Skeletal muscle cell (primary cell): ENCODE measurements at places on chromosomes 2 and 18.
A peak's percentile ranks its signal among the peaks of the same experiment; 100 is the strongest.

- DNase-seq, result no peak
These were observed 114.8 kb downstream of the ATL2 start for GRCh38 chr2:38262069-38262871.

GRCh38 chr2:239688840-239689239, 288.0 kb upstream of the HDAC4 start:
- no peak for DNase-seq

- no peak for DNase-seq
These were observed 29.3 kb downstream of the MEX3C start for GRCh38 chr18:51168026-51168742.

DNA sequence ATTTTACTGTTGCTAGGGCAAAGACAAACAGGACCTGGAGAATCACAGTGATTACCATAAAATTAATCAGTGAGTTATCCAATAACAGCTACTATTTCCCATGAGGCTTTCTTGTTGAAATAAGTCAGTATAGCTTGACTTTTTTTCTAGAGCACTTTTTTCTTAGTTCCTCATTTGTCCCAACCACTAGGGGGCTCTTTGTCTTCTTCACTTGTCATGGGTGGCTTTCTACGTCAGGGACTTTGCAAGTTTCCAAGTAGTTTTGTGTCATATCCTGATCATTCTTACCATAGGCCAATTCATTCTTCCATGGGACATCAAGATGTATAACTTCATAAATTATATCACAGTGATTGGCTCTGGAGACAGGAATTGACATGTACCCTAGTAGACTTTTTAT, 1019.6 kb upstream of the PIK3C3 start:
- DNase-seq, result no peak

- no peak for DNase-seq
These were observed 46.0 kb downstream of the DGKD start for GRCh38 chr2:233400341-233400740.

DNA sequence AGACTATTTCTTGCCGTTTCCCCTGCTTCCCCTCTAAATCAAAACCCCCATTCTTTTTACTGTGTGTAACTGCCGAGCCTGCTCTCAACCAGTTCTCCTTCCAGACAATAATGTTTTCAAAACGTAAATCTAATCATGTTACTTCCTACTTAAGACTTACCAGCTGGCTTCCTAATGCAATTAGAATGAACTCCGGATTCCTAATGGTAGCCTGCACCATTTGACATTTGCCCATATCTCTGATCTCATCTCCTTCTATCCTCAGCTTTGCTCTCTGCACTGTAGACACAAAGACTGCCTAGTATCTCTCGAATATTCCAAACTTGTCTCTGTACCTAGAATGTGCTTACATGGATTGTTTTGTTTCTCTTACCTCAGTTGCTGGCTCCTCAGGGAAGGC, 12.9 kb downstream of the TTL start:
- no peak for DNase-seq

- peak; percentile 2 for DNase-seq
These were observed 56.0 kb upstream of the RAB6C start for GRCh38 chr2:129923265-129924091.

- DNase-seq, result no peak
These were observed 7.2 kb downstream of the CPSF3 start for GRCh38 chr2:9430316-9431293.

DNA sequence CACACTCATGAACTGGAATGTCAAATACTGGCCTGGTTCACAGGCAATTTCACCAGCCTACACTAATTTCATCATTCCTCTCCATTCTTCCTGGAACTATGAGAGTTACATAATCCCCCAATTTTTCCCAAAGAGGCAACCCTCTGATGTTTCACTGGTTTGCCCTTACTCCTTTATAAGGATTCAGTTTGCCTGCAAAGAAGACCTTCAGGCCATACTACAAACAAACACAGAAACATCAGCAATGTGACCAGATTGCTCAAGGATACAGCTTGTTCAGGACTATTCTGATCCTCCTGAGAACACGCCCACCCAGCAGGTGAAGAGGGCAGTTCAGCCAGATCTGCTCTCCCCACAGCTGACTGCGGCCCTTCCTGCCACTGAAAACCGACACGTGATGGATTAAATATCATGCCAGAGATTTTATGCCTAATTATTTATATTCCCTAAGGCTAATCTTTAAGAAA, 215.5 kb downstream of the ETAA1 start:
- DNase-seq, result peak; percentile 63

DNA sequence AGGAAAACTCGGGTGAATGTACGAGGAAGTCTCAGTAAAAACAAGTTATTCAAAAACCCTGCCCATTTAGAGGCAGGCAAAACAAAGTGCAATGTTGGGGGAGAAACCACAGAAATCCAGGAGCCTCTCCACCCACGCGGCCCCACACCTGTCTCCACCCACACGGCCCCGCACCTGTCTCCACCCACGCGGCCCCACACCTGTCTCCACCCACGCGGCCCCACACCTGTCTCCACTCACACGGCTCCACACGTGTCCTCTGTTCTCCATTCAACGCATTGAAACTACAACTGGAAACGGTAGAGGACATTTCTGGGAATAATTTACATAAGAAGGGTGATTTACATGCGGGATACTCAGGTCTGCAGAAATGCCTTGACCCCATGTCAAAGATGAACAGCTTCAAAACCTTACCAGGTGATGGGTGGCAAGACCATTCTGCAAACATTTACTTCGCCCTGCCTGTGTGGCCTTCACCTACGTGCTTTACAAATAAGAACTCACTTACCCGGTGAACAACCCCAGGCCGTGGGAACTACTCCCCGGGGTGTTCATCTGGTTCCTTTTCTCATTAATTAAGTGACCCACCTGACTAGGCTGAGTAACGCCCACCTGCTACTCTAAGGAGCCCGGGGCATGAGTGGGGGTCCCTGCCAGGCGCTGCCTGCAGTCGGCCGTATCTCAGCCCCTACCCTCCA, 100.4 kb downstream of the EIPR1 start:
- no peak for DNase-seq

DNA sequence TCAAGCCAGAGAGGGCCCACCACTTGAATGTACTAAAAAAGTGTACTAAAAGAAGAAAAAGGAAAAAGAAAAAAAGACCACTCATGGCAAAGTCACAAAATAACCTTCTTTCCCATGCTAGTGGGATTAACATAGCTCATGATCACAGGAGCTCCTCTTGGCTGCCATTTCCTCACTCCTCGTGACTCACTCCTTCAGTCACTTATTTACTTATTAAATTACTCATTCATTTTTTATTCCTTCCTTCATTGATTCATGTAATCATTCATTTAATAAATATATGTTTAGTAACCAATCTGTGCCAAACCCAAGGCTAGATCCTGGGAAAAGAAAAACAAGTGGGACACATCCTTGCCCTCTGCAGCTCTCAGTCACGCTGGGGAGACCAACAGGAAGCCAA, 300.5 kb downstream of the INSIG2 start:
- DNase-seq, result peak; percentile 58

DNA sequence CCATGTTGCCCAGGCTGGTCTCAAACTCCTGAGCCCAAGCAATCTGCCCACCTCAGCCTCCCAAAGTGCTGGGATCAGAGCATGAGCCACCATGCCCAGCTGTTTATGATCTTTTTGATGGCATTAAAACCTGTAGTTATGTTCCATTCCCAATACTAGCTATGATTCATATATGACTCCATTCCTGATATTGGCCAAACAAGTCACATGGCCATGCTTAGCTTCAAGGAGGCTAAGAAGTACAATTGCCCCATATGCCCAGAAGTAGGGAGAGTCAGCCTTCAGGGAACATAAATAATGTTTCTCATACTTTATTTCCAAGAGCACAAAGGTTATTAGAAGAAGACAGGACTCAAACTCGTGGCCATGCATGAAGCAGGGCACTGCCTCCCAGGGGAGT, 132.4 kb upstream of the RAB6C start:
- no peak for DNase-seq

GRCh38 chr2:174634130-174635014, 36.8 kb upstream of the WIPF1 start:
- no peak for DNase-seq

DNA sequence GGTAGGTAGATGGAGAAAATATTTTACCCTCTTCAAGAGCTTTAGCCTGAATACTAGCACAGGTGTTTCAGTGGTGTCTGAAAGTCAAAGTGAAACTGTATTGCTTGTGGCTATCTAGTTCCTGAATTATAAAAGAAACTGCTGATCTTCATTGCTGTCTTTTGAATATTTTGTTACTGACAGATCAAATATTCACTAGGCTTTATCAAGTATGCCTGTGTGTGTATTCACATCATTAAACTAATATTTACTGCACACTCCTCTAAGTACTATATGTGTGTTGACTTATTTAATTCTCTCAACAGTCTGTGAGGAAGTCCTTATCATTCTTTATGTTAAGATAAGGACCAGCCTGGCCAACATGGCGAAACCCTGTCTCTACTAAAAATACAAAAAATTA, 139.6 kb downstream of the SOCS6 start:
- DNase-seq, result no peak

DNA sequence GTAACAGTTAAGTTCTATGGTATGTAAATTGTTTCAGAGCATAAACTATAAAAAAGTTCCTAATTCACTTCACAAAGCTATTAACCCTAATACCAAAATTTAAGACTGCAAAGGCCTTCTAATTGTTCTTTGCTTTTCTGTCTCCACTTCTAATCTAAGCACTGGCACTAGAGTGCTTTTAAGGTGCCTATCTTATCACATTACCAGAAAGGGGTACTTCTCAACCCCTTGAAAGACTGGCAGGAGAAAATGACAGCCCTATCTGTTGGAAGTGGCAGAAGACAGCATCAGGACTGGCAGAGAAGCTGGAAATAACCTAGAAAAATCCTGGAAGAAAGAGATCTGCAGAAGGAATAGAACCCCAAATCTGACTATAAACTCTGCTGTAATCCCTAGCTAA, 10.3 kb downstream of the CNRIP1 start:
- DNase-seq, result no peak

DNA sequence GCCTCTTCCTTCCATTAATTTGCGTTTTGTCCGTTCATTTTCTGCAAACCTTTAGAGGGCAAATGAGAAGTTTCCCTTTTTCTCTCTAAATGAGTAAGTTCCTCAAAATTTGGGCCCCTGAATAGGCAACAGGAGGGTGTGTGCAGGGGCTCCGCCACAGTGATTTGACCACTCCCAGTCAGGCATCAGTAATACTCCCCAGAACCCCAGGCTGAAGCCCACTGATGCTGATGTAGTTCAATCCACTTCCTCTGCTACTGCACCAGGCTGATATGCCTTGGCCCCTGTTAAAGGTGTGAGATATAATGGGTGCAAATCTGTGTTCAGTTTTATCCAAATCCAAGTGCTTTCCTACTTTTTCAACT, 1150.0 kb downstream of the RPIA start:
- DNase-seq, result no peak

DNA sequence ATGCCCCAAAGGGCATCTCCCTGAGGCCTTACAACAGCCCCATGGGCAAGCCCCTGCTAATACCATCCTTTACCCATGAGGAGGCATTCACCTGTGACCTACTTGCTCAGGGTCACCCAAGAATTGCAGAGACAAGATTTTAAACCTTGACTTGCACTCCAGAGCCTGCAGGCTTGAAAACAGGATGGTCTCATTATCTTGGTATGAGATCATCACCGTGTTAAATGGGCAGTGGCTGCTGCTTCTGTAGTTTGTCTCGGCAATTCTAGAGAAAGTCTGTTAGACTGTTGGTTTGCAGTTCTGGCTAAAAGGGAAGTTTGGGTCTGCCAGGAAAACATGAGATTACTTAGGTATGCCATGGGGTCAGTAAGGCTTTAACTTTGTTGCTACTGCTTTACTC, 698.9 kb downstream of the GALR1 start:
- DNase-seq, result no peak

GRCh38 chr18:54843314-54843713, 15.0 kb downstream of the RAB27B start:
- DNase-seq, result no peak

GRCh38 chr18:79928563-79928960, 22.9 kb downstream of the SLC66A2 start:
- no peak for DNase-seq

GRCh38 chr2:203867561-203868200, at the start of gene CTLA4:
TSS of gene CTLA4 (plus strand) at chr2:203867771. CDS start at chr2:203867943, 172 bp downstream.
- DNase-seq, result no peak

GRCh38 chr18:80088823-80089222, 20.2 kb upstream of the ADNP2 start:
- no peak for DNase-seq

- no peak for DNase-seq
These were observed 109.6 kb downstream of the GLI2 start for GRCh38 chr2:120845277-120845676.

DNA sequence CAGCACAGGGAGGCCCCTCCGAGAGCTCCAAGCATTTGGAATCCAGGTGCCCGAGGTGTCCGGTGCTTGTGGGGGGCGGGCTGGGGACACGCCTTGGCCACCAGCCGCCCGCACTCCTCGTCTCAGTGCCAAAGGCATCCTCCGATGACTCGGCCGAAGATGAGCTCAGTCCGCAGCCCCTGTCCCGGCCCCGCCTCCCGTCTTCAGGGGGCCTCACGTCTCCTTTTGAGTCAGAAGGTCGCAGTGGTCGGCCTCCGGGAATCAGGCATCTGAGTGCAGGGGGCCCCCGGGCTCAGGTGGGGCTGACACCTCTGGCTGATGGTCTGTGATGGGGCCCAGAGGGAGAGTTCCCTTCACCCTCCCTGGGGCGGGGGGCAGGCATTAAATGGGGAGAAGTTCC, 74.8 kb downstream of the NFATC1 start:
- no peak for DNase-seq

DNA sequence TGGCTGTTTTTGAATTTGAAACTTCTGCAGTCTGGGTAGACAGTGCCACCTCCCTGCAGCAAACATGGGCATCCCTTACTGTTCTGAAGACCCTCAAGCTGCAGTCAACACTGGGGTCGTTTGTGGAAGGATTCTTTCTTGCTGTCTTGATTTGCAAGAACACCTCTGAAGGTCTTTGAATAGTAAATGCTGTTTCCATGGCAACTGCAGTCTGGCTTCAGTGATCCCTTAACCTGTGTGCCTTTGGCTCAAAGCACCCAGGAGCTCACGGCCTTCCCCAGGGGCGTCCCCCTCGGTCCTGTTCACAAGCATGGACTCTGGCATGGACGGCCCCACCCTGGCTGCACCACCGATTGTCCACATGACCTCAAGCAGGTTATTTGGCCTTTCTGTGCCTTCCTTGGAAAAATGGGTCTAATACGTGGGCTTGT, 38.3 kb downstream of the LRRFIP1 start:
- DNase-seq, result no peak

- no peak for DNase-seq
These were observed 341.3 kb downstream of the TGIF1 start for GRCh38 chr18:3791238-3791637.
